ENCODE measurements at places on chromosomes 12 and 14.

- DNase-seq = no peak
These were observed 6.0 kb downstream of the GARIN2 start for GRCh38 chr14:67195279-67195678.

DNA sequence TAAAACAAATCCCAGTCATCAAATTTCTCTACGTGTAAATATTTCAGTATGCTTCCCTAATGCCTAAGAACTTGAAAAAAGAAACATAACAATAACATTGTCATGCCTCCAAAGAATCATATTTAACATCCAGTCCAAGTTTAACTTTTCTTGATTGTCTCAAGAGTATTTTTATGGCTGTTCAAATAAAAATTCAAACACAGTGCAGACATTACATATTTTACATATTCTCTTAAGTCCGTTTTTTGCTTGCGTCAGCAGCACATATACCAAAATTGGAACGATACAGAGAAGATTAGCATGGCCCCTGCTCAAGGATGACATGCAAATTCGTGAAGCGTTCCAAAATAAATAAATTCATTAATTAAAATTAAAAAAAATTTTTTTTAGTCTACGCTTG lies 23.3 kb upstream of the EEA1 start:
- no peak for DNase-seq

- DNase-seq = no peak
These were observed 798 bp downstream of the CLEC2B start for GRCh38 chr12:9868311-9868801.

DNA sequence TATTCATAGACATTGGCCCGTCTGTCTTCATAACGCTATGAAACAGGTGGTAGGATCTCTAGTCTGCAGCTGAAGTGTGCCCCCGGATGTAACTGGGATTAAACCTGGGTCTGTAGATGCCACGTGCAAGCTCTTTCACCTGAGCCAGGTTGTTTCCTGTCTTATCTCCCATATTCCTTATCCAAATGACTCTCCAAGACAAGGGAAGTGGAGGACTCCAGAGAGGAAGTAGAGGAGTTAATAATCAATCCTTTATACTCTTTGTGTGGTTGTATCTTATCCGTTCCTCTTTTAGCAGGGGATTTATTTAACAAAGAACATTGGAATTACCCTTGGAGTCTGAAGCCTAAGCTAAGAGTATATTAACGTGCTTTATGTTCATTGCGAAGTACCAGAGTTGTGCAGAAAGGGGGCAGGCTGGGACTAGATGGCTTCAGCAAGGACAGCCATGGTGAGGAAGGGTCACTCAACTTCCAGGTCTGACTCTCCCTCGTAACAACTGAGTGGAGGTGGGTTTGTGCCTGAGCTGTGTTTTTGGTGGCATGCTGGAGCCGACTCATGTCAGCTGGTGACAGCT lies 82.8 kb downstream of the RIN3 start:
- DNase-seq = no peak

DNA sequence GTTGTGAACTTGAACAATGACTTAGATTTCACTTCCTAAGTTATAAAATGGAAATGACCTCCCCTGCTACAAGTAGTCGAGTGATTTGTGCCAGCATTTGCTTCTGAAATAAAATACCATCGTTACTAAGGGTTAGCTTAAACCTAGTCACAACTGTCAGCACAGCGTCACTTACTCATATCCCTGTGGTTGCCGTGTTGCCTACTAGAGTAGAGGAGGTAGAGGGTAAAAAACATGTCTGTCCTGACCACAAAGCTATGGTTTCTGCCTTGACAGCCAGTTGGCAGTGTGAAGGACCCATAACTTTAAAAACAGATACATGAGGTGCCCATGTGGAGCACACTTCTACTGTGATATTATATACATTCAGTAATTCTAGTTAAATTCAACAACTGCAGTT lies 234.2 kb upstream of the RGS6 start:
- no peak for DNase-seq

- no peak for DNase-seq
These were observed 108.2 kb upstream of the CCDC91 start for GRCh38 chr12:28082096-28082495.

- no peak for DNase-seq
These were observed 10.6 kb upstream of the LBHD2 start for GRCh38 chr14:103073367-103073875.

DNA sequence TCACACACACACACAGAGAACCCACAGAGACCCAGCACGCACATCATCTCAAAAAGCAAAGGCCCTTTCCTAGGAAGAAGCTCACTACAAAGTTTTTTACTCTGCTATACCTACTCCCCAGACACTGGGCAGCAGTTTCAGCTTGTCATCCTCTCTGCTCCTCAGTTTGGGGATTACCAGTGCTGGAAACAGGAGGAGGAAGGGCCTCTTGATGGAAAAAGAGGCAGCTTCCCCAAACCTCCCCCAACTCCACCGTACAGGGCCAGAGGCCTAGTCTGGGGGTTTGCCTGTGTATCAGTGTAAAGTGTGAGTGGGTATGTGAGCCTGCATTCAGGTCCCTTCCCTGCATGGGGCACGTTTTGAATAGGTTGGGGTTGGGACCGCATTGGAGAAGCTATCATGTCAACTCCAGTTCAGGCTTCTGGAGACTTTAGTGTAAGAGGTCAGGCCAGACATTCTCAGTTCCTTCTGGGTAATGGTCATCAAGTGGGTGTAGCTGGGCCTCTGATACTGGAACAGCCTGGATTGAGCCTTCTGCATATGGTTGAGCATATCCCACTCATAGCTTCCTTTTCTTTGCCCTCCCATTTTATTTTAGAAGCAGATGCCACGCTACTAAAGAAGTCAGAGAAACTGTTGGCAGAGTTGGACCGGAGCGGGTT lies 1.2 kb downstream of the REM2 start:
- no peak for DNase-seq

All from esophagus squamous epithelium (tissue), 5 donors.